ENCODE measurements at places on chromosomes 4 and X. TPM values are rescaled to one million over a fixed set of nuclear protein-coding genes. Genes with fewer than 3 reads are reported as not detected.

GRCh38 chr4:88240297-88240714, 44.1 kb downstream of the PPM1K start:
- H3K36me3 ChIP-seq, result no peaks in the 10 kb centered on the region
- DNase-seq, result no peak
- no peaks in the 10 kb centered on the region for H3K27me3 ChIP-seq
- no peaks in the 10 kb centered on the region for H3K4me1 ChIP-seq
- H3K4me3 ChIP-seq, result no peak overlapping the region

DNA sequence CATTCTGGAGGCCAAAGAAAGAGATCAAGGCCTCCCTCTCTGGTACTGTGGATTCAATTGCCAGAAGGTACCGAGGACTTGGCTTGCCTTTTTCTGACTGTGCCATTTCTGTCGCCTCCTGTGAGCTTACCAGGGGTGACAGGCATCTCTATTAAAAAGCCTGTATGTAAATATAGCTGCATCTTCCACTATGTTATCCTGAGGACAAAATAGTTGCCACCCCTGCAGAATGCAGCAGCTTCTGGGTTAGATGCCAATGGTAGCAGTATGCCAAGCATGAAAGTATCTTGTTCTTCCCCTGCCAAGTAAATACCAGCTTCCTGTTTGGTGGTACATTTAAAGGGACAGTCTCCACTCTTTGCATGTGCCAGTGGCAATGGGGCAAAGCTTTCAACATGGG, 10.7 kb downstream of the TRPC5OS start:
- no peaks in the 10 kb centered on the region for H3K27me3 ChIP-seq
- no peaks in the 10 kb centered on the region for H3K4me1 ChIP-seq
- no peaks in the 10 kb centered on the region for H3K36me3 ChIP-seq

GRCh38 chr4:104866809-104867208, 279.9 kb upstream of the TET2 start:
- H3K36me3 ChIP-seq, result no peaks in the 10 kb centered on the region
- peaks cover 9% of the 10 kb centered on the region for H3K4me1 ChIP-seq
- no peaks in the 10 kb centered on the region for H3K27me3 ChIP-seq
- H3K4me3 ChIP-seq, result no peak overlapping the region

DNA sequence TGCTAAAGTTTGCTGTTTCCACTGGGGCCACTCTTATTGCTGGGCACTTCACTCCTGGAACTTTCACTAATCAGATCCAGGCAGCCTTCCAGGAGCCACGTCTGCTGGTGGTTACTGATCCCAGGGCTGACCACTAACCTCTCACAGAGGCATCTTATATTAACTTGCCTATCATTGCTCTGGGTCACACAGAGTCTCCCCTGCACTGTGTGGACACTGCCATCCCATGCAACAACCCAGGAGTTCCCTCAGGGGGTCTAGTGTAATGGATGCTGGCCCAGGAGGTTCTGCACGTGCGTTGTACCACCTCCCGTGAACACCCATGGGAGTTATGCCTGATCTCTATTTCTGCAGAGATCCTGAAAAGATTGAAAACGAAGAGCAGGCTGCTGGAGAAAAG, 41.8 kb upstream of the IQSEC2 start:
- no peaks in the 10 kb centered on the region for H3K36me3 ChIP-seq
- no peak for DNase-seq

The TCEAL2 gene
- 14.7 TPM for total RNA-seq

DNA sequence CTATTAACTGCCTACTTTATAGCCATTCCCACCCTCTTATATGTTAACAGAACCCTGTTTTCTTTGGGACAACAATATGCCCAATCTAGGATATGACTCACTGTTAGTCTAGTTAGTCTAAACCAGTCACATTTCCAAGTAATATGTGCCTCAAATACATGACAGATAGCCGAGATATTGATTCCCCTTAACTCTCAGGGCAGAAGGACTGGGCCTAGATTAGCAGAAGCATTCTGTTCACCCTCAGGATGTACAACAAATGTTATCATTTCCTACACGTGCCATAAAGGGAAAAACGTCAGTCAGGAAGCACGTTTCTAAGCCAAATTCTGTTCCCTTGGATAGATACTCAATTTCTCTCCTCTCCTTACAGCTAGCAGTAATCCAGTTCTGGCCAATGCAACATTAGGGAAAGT, 114.1 kb downstream of the SLC10A7 start:
- no peak overlapping the region for H3K4me3 ChIP-seq
- H3K27ac ChIP-seq, result no peak overlapping the region
- no peak for DNase-seq
- H3K36me3 ChIP-seq, result no peaks in the 10 kb centered on the region
- no peaks in the 10 kb centered on the region for H3K4me1 ChIP-seq
- no peaks in the 10 kb centered on the region for H3K27me3 ChIP-seq

The EDNRA gene
- total RNA-seq, result 41.5 TPM

- no peaks in the 10 kb centered on the region for H3K36me3 ChIP-seq
- no peaks in the 10 kb centered on the region for H3K27me3 ChIP-seq
- no peak overlapping the region for H3K27ac ChIP-seq
- no peaks in the 10 kb centered on the region for H3K4me1 ChIP-seq
- DNase-seq, result no peak
- H3K4me3 ChIP-seq, result no peak overlapping the region
These were observed 2.7 kb downstream of the TKTL1 start for GRCh38 chrX:154298312-154298711.

The SPANXC gene
- total RNA-seq, result not detected

The CFAP299 gene
- total RNA-seq, result not detected

GRCh38 chr4:108029016-108029720, 39.5 kb downstream of the HADH start:
- H3K27ac ChIP-seq, result no peak overlapping the region
- peaks cover 55% of the 10 kb centered on the region for H3K36me3 ChIP-seq

DNA sequence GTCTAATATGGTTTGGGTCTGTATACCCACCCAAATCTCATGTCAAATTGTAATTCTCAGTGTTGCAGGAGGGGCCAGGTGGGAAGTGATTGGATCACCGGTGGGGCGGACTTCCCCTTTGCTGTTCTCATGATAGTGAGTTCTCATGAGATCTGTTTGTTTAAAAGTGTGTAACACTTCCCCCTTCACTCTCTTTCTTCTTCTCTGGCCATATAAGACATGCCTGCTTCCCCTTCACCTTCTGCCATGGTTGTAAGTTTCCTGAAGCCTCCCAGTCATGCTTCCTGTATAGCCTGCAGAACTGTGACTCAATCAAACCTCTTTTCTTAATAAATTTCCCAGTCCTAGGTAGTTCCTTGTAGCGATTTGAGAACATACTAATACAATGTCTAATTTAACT, 19.7 kb upstream of the SCRG1 start:
- H3K36me3 ChIP-seq, result no peaks in the 10 kb centered on the region
- DNase-seq, result no peak
- H3K4me3 ChIP-seq, result no peak overlapping the region

The TBC1D8B gene
- total RNA-seq, result 4.7 TPM

DNA sequence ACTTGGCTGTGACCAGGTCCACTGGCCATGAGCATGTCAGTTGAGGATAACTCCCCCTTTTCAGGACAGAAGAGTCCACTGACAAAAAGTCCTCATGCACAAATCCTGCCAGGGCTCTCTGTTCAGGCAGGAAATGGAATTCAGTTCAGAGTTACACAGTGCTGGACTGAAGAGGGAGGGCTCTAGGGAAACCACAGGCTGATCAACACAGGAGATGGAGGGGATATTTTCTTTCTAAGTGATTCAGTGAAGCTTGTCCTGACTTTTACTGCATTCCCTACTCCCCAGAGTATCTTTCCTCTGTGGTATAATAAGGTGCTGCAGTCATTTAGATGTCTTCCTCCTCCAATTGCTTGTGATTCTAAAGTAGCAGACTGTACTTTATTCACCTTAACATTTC, 335.5 kb upstream of the IGFBP7 start:
- DNase-seq, result no peak
- no peaks in the 10 kb centered on the region for H3K27me3 ChIP-seq
- H3K4me3 ChIP-seq, result no peak overlapping the region

GRCh38 chr4:41022116-41022515, 192.2 kb downstream of the APBB2 start:
- no peak for DNase-seq
- H3K27ac ChIP-seq, result no peak overlapping the region
- no peak overlapping the region for H3K4me3 ChIP-seq
- no peaks in the 10 kb centered on the region for H3K36me3 ChIP-seq

GRCh38 chr4:150583287-150584110, 1.5 kb downstream of the MAB21L2 start:
- no peaks in the 10 kb centered on the region for H3K27me3 ChIP-seq
- H3K4me1 ChIP-seq, result no peaks in the 10 kb centered on the region
- H3K4me3 ChIP-seq, result peak overlapping the region; percentile 21
- no peak overlapping the region for H3K27ac ChIP-seq
- no peaks in the 10 kb centered on the region for H3K36me3 ChIP-seq
- no peak for DNase-seq

GRCh38 chr4:77992581-77992980, 64.5 kb upstream of the FRAS1 start:
- no peak overlapping the region for H3K27ac ChIP-seq
- H3K4me1 ChIP-seq, result no peaks in the 10 kb centered on the region
- no peak for DNase-seq
- H3K36me3 ChIP-seq, result no peaks in the 10 kb centered on the region
- no peaks in the 10 kb centered on the region for H3K27me3 ChIP-seq

Data from vagina (tissue), 2 donors.